Testis (tissue), 5 donors: ENCODE measurements at places on chromosomes 7 and 10. TPM values are rescaled to one million over a fixed set of nuclear protein-coding genes. Genes with fewer than 3 reads are reported as not detected.

DNA sequence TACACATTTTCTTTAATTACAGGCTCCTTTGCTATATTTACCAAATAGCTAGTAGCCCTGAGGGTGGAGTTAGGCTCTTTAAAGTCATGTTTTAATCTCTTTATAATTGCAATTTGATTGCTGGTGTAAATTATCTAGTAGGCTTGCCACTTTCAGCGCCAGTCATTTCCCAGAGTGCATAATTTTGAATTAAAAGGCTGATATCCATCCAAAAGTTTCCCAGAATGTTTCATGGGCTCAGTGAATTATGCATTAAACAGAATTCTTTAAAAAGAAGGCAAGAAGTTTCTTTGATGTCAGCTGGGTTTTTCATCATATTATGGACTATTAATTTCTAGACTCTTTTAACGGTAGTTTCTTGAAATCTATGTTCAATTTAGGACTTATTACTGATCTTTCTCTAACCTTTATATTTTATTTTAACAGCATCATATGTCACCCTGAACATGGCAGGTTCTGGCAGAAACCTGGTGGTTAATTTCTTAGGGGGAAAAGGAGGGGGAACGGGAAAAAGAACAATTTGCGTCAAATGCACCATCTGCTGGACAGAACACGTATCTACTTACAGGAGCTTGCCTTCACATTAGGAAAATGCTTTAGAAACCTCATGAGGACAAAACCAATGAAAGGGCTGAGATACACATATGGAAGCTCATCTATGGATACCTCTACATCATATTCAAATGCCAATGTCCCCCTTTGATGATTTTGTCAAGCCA is 171.1 kb downstream of the GRM3 start:
- no peaks in the 10 kb centered on the region for H3K4me1 ChIP-seq
- peak; percentile 19 for DNase-seq
- no peak overlapping the region for H3K4me3 ChIP-seq
- H3K27me3 ChIP-seq = no peaks in the 10 kb centered on the region

- no peaks in the 10 kb centered on the region for H3K36me3 ChIP-seq
- H3K27me3 ChIP-seq = no peaks in the 10 kb centered on the region
- H3K4me1 ChIP-seq = no peaks in the 10 kb centered on the region
- H3K4me3 ChIP-seq = no peak overlapping the region
- DNase-seq = no peak
- H3K27ac ChIP-seq = no peak overlapping the region
Observed at GRCh38 chr7:77866370-77866769, 67.8 kb downstream of the PHTF2 start.

DNA sequence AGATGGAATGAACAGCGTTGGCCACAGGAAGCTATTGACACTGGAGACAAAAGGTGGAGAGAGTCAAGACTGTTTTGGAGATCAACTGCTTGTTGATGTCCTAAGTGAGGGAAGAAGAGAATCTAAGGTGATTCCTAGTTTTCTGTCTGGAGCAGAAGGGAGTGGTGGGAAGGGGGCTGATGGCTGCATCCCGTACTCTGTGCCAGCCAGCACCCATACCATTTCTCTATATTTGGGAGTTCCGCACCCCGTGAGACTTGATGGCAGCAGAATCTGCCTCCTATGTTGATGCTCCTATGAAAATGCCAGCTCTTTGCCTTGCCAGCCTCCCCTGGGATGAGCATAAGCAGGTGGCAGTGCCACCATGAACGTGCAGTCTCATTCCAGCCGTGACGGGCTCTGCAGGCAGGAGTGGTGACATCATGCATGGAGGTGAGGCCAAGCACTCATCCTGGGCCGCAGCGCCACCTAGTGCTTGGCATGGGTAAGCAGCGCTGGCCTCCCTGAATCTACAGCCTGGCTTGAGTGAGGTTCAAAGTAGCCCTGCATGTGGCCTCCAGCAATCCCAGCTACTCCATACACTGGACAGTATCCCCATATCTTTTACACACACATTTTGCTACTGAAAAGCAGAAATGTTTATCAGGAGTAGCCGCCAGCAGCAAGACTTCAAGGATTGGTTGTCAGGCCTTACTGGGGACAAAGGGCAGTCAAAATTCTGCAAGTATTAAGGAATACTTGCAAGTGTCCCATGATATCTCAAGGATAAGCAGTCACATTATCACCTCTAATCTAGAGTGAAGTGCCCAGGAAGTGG is 43.0 kb downstream of the PODXL start:
- no peak overlapping the region for H3K4me3 ChIP-seq
- H3K36me3 ChIP-seq = no peaks in the 10 kb centered on the region
- peak; percentile 92 for DNase-seq
- H3K27me3 ChIP-seq = no peaks in the 10 kb centered on the region
- H3K4me1 ChIP-seq = peaks cover 12% of the 10 kb centered on the region

DNA sequence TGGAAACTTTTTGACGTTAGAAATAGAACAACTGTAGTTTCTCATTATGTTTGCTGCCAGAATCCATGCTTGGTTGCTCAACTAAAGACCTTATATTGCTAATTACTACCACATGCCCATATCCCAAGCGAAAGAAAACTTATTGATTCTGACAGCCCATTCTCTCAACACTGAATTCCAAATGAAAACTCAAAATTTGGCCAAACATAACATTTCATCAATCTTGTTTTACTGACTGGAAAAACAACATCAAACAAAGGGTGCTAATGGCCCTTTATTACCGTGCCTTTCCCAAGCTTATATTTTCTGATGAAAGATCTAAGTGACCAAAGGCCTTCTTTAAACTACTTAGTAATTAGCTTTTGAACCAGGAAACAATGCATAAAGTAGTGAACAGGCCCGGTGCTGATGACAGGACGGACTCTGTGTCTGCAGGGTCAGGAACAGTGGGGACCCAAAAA is 531.8 kb downstream of the KCNMA1 start:
- H3K27ac ChIP-seq = no peak overlapping the region
- no peak for DNase-seq
- H3K4me1 ChIP-seq = peaks cover 4% of the 10 kb centered on the region
- no peaks in the 10 kb centered on the region for H3K36me3 ChIP-seq

GRCh38 chr10:108362296-108362695 is 1197.8 kb upstream of the SORCS1 start:
- no peaks in the 10 kb centered on the region for H3K36me3 ChIP-seq
- H3K27ac ChIP-seq = no peak overlapping the region
- no peak overlapping the region for H3K4me3 ChIP-seq
- no peaks in the 10 kb centered on the region for H3K27me3 ChIP-seq
- no peaks in the 10 kb centered on the region for H3K4me1 ChIP-seq
- DNase-seq = no peak

Gene MYO3A
- 21.1 TPM for total RNA-seq

Gene OR2A5
- total RNA-seq = 0.43 TPM
